ENCODE measurements at places on chromosomes 13 and 19.
A peak's percentile ranks its signal among the peaks of the same experiment; 100 is the strongest.

DNA sequence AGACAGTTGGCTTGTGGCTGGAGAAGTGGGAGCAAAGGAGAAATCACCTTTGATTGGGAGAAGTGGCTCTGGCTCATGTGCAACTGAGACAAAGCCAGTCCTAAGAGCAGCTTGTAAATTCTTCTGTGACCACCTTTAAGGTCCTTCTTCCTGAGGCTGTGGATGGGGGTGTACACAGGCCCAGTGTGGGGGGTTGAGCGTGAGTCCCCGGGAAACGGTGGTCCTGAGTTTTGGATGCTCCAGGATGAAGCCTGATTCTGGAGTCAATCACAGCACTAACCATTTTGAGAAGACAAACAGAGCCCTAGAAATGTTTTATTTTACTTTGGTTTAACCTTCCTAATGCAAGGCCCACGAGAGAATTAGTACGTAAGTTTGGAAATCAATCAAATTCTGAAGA lies 3.9 kb upstream of the CEBPA start:
- DNase-seq: no peak

DNA sequence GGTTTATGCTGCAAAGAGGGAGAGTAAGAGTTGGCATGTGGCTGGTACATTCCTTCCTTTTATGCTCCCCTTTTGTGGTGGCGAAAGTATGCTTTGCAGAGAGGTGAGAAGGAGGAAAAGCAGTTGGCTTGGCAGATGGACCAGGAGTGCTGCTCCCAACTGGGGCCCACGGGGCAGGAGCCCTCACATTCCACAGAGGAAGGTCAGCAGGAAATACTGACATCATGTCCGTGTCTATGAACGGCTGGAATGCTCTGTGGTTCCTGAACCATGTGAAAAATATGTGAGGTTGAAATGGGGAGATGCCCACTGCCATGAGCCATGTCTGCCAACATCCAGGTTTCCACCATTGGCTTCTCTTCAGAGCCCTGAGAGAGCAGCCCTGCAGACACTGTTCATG lies 33.3 kb upstream of the GAS6 start:
- peak; percentile 98 for DNase-seq

- DNase-seq: no peak
Observed at GRCh38 chr19:485583-486236, 10.6 kb upstream of the MADCAM1 start.

GRCh38 chr19:50167314-50167721 lies 4.2 kb upstream of the IZUMO2 start:
- DNase-seq: no peak

- no peak for DNase-seq
Observed at GRCh38 chr13:110942248-110942981, 27.5 kb upstream of the ANKRD10 start.

DNA sequence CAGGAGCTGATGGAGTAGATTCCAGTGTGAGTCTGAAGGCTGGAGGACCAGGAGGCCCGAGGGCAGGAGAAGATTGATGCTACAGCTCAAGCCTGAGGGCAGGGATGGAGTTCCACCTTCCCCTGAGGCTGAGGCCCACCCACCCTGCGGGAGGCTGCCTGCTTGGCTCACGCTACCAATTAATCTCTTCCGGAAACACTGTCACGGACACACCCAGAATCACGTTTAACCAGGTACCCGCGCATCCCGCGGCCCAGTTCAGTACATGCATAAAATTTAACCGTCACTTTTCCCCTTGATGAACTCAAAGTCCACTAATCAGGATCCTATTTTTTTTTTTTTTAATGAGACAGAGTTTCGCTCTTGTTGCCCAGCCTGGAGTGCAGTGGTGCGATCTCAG lies 5.2 kb upstream of the ZNF628 start:
- no peak for DNase-seq

DNA sequence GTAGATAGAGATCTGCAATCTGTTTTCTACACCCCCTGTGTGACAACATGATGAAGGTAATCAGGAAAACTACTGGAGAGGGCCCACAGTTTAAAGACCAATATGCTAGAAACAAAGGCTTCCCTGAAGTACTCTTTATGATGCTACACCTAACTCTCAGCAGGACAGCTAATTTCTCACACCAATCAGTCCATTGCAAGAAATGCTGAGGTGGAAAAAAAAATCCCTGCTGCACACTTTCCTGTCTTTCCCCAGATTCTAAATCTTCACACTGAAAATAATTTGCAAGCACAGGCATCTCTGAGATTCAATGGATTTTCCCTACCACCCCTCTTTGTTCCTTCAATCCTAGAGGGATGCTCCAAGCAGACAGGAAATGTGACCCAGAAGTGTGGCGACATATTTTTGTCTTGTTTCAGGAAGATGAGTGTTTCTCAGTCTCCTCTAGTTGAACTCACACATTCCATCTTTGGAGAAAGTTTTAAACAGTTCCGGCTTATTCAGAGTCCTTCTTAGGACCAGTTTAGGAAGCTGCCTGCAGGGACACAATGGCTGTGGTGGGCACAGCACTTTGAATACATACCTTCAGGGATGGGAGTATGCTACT lies 671.6 kb downstream of the DIAPH3 start:
- DNase-seq: peak; percentile 61

DNA sequence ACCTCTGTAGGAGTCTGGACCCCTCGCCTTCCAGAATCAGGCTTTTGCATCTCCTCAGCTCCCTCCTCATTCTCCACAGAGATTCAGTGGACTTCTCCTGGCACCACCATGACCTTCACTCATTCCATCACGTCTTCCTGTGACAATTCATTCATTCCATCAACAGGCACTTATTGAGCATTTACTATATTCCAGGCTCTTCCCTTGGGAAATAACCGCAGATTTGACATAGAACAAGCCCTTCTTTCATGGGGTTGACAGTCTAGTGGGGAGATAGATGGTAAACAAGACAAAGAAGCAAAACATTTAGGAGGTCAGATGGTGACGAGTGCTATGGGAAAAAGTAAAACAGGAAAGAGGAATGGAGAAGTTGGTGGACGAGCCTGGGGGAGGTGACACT lies 2.6 kb upstream of the SULT2B1 start:
- no peak for DNase-seq

DNA sequence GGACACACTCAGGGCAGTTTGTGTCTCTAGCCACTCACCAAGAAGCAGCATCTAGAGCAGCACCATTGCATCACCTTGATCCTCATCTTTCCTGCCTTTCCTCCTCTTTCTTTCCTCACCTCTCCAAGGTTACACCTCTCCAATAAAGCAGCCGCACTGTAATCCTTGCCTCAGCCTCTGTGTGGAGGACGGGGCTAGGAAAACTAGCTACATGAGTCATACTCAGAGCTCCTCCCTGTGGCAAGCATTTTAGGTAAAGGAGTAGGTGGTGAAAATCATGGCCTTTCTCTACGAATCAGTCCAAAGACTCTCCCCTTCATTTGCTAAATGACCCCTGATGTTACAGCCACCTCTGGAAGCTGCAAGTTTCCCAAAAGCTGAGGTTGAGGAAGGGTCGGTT lies 108.9 kb downstream of the DNAJC15 start:
- peak; percentile 57 for DNase-seq

DNA sequence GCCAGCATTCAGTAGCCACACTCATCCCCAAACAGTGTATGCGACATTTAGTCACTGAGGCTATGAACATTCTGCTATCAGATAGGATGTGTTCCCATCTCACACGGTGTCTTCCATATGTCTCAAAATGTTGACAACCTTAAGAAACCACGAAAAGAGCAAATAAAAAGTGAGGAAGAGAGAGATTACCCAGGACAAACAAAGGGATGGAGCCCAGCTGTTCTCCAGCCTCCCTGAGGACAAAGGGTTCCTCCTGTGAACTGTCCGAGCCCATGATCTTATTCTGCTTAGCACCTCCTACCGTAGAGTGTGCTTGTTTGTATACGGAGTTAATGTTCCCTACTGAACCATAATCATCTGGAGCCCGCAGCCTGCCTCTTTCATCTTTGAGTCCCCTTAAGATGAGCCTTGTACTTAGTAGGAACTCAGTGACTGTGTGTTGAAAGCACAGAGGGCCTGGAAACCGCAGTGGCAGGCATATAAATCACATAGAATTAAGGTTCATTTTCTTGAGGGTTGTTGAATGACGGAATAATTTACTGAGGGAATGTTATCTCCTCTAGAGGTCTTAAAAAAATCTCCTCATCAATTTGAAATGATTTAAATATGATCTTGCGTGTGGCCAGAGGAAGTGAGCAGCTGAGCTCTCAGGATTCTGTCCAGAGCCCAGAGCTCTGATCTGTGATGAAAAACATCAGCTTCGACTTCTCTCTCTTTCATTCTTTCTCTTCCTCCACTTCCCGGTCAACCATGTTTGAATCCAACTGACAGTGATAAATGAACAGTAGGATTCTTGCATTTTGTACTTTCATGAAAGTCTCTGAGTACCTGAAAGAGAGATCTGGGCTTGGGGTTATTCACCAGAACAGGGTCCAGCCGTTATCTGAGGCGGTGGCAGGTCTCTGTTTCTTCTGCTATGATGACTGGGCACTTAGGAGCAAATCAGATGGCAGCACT lies 200.5 kb downstream of the KLF5 start:
- peak; percentile 49 for DNase-seq

- no peak for DNase-seq
Observed at GRCh38 chr19:32921624-32922023, 50.1 kb downstream of the CEP89 start.

DNA sequence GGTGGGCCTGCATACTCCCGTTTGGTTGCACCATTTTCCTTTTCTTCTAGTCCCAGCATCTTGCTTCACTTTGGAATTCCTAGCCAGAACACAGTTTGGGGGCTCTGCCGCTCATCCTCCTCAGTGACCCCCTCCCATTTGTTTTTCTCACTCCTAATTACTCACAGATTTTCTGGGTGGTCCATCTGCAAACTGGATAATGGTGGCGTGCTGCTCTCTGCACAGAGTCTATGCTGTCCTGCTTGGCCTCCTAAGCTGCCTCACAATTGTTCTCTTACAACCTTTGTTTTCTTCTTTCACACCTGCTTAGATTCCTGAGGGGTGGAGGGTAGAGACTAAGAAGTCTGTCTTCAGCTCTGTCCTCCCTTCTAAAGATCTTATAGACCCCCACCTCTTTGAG lies 80.8 kb downstream of the SHISA2 start:
- DNase-seq: no peak

DNA sequence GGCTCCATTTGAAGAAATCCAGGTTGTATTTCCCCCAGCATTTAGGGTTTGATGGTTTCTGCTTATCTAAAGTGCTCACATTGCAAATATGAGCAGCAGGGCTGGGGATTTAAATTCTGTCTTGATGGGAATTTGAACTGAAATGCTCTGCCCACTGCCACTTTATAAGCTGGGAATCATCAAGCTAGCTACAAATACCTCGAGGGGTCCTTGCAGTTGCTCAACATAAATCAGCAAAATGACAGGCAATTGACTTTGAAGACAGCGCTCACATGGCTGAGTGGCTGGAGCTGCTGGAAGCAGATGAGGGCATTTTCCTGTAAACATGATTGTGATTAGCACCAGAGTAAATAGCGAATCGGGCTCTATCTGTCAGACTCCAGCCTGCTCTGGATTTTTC lies 39.4 kb upstream of the MEDAG start:
- DNase-seq: no peak

GRCh38 chr19:11196406-11197287 lies 698 bp downstream of the KANK2 start:
- peak; percentile 37 for DNase-seq

GRCh38 chr19:34066007-34066643 lies 106.2 kb upstream of the LSM14A start:
- DNase-seq: no peak

GRCh38 chr19:28972058-28972852 lies 240.7 kb downstream of the UQCRFS1 start:
- DNase-seq: peak; percentile 9

DNA sequence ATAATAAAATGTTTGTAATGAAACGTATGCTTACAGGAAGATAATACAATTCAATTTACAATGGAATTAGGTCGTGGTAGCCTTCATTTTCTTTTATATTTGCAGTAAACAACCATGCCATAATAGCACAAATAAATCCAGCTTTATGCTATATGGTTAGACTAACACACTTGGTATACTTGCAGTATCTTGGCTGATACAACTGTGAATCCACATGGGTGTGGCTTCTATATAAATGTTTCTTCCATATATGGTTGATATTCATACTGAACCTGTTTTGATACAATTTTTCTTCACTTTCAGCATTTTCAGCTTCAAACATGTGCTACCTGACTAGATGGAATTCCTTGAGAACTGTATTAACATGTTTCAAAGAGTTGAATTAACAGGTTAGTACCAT lies 20.4 kb upstream of the SPRY2 start:
- no peak for DNase-seq

GRCh38 chr19:3642987-3643673 lies 16.5 kb upstream of the CACTIN start:
- DNase-seq: no peak

GRCh38 chr19:19155495-19156219 lies 14.4 kb downstream of the MEF2B start:
- no peak for DNase-seq

DNA sequence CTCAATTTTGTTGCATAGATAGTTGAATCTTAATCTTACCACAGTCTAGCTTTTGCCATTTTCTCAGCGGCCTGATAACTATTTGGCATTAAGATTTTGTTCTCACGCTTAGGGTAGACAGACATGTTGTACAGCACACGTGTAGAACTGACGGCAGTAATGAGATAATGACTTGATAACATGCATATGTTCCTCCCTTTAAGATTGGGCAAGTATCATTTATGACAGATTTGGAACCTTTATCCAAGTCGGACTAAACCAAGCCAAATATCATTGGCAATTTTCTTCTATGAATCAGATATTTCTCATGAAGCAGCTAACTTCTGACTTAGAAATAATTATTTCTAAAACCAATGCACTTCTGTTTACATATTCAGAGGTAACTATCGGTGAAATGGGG lies 205.5 kb downstream of the NDFIP2 start:
- DNase-seq: peak; percentile 22

DNA sequence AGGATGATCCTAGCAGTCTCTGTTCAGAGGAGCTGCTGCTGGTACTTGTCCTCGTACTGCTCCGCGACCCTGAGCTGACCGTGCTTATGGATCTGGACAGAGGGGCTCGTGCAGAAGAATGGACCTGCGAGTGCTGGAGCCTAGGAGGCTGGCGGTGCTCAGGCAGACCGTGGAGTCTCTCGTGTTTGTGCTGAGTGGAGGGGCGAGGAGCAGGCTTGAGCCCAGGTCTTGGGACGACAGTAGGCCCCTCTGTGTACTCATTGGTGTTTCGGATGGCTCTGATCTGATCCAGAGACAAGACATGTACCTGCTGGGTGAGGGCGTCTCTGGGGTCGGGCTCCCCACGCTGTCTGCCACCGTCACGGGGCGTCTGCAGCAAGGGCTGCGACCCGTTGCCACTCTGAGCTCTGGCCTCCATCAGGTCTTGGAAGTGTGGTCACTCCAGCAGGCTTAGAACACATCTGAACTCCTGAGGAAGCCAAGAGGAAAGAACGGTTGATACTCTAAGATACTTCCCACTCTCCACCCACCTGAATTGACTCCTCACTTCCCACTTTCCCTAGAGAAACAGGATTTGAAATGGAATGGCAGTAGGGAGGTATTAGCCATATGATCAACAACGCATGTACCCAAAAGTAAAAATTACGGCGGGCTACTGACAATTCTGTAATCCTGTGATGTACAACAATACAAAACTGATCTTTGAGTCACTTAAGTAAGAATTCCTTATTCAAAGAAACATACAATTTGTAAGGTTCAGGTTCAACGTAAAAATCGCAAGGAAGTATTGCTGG lies 3.4 kb downstream of the SPRY2 start:
- DNase-seq: peak; percentile 22

GRCh38 chr13:28820099-28821051 lies at the start of gene MTUS2:
Gene MTUS2 (plus strand): TSS chr13:28820339.
- no peak for DNase-seq

GRCh38 chr13:46672338-46673090 lies 119.5 kb downstream of the LRCH1 start:
- DNase-seq: no peak

All from fibroblast of skin of right biceps (primary cell).